Nasal cavity respiratory epithelium epithelial cell of viscerocranial mucosa (primary cell): ENCODE measurements at places on chromosomes 2 and 18. TPM values are rescaled to one million over a fixed set of nuclear protein-coding genes. Genes with fewer than 3 reads are reported as not detected.

ASB18 gene
- not detected in 2 replicates for total RNA-seq

GPAT2 gene
- under 0.01 and 0.07 TPM in 2 replicates for total RNA-seq

ANKRD23 gene
- 0.34 and 1.7 TPM in 2 replicates for total RNA-seq

WNT10A gene
- total RNA-seq: 1.0 and 7.5 TPM in 2 replicates

RAMP1 gene
- 0.34 and 3.9 TPM in 2 replicates for total RNA-seq
